ENCODE measurements at places on chromosomes 16 and 17.

- no peak for DNase-seq
Observed at GRCh38 chr17:62738281-62738680, 69.8 kb downstream of the MARCHF10 start.

DNA sequence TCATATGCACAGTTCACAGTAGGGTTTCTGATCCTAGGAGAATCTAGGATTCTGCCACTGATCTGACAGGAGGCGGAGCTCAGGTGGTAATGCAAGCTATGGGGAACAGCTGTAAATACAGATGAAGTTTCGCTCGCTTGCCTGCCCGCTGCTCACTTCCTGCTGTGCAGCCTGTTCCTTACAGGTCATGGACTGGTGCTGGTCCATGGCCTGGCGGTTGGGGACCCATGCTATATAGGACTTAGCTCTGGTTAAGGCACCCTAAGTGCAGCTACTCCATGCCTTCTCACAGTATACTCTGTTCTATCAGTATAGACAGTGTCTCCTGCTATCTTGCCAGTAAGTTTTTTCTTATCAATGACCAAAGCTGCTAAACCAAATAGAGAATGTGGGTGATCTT lies 2.4 kb downstream of the MPHOSPH6 start:
- no peak for DNase-seq

GRCh38 chr17:43483674-43484551 lies at the start of gene DHX8:
TSS of gene DHX8 (plus strand) at chr17:43483975. CDS start at chr17:43484038, 63 bp downstream.
- peak; percentile 97 for DNase-seq

- DNase-seq = no peak
Observed at GRCh38 chr16:47921535-47921934, 234.3 kb downstream of the ABCC12 start.

GRCh38 chr17:35022536-35023063 lies 40.9 kb downstream of the RFFL start:
- DNase-seq = no peak

- DNase-seq = no peak
Observed at GRCh38 chr17:3990386-3991127, 26.3 kb upstream of the ATP2A3 start.

GRCh38 chr17:2028737-2029136 lies 1.2 kb upstream of the DPH1 start:
- DNase-seq = peak; percentile 29

GRCh38 chr17:77072670-77073069 lies 68.1 kb upstream of the SEC14L1 start:
- no peak for DNase-seq

GRCh38 chr16:86403085-86403484 lies 107.2 kb upstream of the FOXF1 start:
- DNase-seq = no peak

DNA sequence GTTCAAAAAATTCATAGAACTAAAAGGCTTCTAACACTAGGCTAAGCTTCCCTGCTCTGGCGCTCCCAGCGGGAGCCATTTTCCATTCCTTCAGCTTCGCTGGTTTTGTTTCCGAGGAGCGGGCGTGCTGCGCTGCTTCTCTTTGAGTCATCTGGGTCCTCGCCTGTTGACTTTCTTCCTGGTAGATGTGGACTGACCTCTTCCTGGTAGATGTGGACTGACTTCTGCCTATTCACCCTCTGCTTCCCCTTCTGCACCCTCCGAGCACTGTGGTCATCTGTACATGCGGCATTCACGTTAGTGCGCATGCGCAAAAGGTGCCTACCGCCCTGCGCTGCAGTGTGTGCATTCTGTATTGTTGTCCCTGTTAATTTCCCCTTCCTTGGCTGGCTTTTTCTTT lies 40.8 kb upstream of the SEC14L1 start:
- DNase-seq = no peak

DNA sequence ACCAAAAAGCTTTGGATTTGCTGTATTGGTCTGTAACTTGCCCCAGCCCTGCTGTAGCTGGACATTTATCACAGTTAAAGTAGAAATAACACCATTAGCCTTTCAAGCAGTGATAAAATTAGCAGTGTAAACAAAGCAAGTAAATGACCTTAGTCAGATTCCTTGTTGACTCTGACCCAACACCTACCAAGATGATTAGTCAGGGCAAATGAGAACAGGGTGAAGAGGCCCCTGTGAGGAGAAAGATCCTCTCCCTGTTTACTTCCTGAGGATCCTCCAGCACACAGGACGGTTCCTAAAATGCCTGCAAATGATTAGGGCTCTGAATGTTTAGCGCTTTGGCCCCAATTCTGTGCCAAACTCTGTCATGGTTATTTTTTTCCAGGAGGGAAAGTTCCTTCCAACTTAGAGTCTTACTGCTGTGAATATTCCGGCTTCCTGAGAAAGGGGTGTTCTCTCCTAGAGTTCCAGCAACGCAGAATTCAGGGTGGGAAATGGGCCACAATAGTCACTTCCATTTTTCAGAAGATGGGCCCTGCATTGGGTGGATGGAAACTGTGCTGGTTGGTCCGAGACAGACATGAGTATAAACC lies 259.0 kb upstream of the MYOCD start:
- DNase-seq = no peak

DNA sequence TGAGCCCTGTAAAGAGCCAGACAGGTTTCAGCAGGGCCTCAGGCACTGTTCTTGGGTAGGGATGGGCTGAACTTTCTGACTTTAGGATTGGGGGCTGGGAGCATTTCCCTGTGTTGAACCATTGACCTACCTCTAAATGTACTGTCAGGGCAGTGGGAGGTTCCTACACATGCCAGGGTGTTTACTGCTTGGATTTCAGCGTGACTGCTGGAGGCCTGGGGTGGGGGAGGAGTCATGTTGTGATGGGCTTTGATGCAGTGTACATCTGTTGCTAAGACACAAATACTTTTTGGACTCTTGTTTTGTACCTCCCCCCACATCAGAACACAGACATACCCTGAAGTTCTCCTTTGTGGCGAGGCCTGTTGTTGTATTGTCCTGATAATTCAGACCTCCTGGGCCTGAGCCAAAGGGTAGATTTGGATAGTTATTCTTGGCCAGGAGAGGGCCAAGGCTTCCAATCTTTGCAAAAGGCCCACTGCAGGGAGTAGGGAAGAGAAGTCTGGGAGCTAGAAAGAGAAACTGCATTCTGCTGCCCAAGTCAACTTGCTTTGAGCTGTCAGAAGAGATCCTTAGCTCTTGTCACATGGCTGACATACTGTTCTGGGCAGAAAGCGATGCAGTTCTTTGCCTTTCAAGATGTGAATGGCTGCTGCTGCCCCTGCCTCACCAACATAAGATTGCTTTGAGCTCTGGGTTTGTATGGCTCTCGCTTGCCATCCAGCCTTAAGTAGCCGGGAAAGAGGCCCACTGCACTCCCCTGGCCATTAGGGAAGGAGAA lies 3.7 kb downstream of the NFE2L1 start:
- no peak for DNase-seq

- no peak for DNase-seq
Observed at GRCh38 chr16:3689731-3690130, 27.6 kb downstream of the TRAP1 start.

- no peak for DNase-seq
Observed at GRCh38 chr16:3152027-3152276, 17.1 kb downstream of the ZNF213 start.

- no peak for DNase-seq
Observed at GRCh38 chr17:58360296-58361063, 8.5 kb upstream of the SUPT4H1 start.

DNA sequence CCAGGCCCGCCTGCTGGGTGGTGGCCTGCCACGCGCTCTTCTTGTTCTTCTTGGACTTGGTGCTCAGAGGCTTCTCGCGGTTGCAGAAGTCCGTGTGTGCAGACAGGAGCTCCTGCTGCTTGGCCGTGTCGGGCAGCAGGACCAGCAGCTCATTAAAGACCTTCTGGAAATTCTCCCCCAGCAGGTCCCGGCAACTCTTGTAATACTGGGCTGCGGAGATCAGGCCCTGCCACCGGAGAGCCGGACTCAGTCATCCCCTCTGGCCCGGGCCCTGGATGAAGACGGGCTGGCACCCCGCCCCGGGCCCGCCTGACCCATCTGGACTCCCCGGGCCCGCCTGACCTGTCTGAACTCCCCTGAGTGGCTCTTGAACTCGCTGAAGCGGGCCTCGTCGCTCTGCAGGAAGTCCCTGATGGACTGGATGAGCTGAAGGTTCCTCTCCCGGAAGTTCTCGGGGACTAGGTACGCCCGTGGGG lies 8.6 kb downstream of the SYNGR3 start:
- DNase-seq = no peak

DNA sequence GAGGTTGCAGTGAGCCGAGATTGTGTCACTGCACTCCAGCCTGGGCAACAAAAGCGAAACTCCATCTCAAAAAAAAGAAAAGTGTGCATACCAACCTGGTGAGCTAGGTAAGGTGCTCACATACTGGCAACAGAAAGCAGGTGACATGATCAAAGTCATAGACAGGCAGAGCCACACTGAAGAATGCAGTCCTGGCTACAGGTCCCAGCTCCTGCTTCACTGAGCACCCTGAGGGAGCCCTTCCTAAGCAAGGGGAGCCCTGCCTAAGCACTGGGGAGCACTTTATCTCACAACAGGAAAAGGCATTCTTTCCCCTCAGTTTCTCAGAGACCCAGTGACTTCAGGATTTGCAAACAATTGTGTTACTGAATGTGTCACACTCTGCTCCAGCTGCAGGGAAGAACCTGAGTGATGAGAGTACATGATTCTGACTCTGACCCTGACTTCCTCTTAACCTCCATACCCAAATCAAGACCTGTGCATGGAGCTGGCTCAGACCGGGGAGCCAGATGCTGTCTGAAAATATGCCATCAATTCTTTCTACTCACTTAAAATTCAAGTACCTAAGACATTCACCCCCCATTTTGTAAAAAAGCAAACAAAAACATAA lies 40.5 kb downstream of the ANKRD11 start:
- DNase-seq = no peak

- DNase-seq = peak; percentile 67
Observed at GRCh38 chr16:48885471-48885870, 275.5 kb upstream of the N4BP1 start.

DNA sequence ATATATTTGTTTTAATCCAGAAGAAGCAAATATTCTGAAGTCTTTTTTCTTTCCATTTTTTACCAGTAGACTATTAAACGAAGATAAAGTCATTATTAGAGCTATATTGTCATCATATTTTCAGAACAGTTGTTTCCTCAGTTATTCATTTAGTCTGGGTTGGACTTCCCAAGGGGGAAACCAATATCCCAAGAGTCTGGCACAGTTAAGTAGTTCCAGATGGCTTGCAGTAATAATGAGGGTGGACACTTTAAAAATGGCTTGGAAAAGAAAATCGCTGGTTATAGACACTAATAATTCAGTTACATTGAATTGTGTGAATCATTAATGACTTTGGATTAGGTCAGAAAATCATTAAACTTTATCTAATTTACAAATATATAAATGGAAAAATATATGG lies 3.9 kb downstream of the PPM1E start:
- no peak for DNase-seq

DNA sequence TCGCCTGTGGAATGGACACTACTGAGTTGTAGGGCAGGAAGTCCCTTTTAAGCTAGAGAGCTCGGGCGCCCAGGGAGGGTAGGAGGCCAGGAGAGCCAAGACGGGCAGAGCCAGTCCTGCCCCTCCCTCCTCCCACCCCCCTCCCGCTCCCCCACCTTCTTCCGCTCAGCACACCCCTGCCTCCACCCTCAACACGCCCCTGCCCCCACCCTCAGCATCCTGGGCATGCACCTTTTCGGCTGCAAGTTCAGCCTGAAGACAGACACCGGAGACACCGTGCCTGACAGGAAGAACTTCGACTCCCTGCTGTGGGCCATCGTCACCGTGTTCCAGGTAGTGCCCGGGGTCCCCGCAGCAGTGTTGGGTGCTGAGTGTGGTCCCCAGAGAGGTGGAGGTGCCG lies 18.3 kb downstream of the TPSG1 start:
- no peak for DNase-seq

DNA sequence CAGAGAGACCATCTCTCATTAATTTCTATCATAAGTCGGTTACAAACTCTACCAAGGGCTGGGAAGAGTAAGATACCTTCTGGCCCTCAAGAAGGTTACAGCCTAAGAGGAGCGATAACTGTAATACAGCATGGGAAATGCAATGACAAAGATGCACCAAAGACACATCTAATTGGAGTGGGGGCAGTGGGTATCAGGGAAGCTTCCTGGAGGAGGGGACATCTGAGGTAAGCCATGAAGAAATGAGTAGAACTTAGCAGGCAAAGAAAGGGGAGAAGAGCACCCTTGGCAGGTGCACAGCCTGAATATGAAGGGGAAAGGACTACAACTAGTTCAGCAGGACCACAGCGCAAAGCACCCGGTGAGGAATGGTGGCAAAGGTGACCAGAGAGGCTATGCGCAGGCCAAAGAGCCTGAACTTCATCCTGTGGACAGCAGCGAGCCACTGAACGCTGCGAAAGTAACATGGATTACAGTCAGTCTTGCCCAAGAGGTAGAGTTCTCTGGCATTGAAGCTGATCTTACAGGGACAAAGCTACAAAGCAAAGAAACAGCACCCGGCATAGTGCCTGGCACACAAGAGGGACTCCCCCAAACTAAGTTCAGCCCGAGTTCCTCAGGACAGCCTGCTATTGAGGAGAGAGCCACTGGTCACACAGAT lies 2.8 kb downstream of the TBC1D10B start:
- no peak for DNase-seq

GRCh38 chr17:2852729-2853282 lies 56.6 kb downstream of the RAP1GAP2 start:
- peak; percentile 72 for DNase-seq

DNA sequence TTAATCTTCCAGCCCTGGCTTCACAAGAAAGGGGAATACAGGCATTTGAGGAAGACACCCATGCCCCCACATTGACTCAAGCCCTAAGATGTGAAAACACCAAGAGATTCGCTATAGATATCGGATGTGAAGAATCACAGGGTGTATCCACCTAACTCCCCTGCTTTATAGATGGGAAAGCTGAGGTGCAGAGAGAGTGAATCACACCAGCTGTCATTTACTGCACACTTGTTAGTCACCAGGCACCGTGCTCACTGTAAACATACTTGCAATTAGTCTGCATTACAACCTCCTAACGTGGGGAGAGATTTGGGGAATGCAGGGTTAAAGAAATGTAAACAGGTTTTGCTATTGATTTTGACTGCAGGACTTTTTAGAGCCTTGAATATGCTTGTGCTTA lies 325.5 kb downstream of the C16orf95 start:
- DNase-seq = no peak

DNA sequence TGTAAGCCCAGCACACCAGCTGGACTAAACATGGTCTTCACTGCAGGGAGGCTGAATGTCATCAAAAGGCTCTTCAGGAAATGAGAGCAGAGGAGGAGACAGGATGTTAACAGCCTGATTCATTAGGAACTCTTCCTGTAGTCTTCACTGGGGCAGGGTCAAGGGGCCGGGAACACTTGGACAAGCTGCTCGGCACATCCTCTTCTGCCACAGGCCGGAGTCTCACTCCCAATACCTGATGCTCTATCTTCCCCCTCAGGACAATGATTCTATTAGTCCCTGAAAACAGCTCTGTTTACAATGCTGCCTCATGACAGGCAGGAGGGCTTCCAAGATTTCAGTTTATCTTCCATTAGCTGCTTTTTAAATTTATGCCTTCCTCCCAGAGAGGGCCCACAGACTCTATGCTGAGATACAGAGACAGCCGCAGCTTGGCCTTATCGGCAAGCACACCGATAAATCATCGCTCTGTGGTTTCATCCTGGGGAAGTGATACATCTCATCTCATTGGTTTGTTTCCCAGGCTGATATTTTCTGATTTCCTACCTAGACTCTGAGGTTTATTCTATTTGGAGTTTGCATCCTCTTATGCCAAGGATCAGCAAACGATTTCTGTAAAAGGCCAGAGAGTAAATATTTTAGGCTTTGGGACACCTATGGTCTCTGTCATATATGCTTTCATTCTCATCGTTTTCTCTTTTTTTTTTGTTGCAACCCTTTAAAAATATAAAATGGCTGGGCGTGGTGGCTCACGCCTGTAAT lies 214.0 kb upstream of the ASIC2 start:
- no peak for DNase-seq

All from glutamatergic neuron (in vitro differentiated cells).